Osteoblast (primary cell): ENCODE measurements at places on chromosomes 2 and 18. TPM values are rescaled to one million over a fixed set of nuclear protein-coding genes. Genes with fewer than 3 reads are reported as not detected.

- DNase-seq, result no peak
- H3K4me1 ChIP-seq, result peaks cover 11% of the 10 kb centered on the region
- no peak overlapping the region for H3K27ac ChIP-seq
- no peaks in the 10 kb centered on the region for H3K36me3 ChIP-seq
Measured at GRCh38 chr2:219592736-219593135, 4.9 kb upstream of the STK11IP start.

- H3K27ac ChIP-seq, result no peak overlapping the region
- no peak overlapping the region for H3K4me3 ChIP-seq
- H3K36me3 ChIP-seq, result peaks cover 17% of the 10 kb centered on the region
- peaks cover 6% of the 10 kb centered on the region for H3K4me1 ChIP-seq
Measured at GRCh38 chr18:70322928-70323327, 34.1 kb downstream of the SOCS6 start.

GRCh38 chr2:237570776-237571335, 4.5 kb downstream of the PRLH start:
- no peaks in the 10 kb centered on the region for H3K27me3 ChIP-seq
- H3K4me1 ChIP-seq, result peaks cover 4% of the 10 kb centered on the region
- peak; percentile 62 for DNase-seq
- H3K4me3 ChIP-seq, result no peak overlapping the region
- H3K27ac ChIP-seq, result no peak overlapping the region

GRCh38 chr18:57437402-57437765, 2.2 kb downstream of the ONECUT2 start:
- no peak overlapping the region for H3K4me3 ChIP-seq
- H3K36me3 ChIP-seq, result no peaks in the 10 kb centered on the region
- DNase-seq, result no peak

GRCh38 chr2:128607911-128608506, 289.3 kb upstream of the HS6ST1 start:
- no peak overlapping the region for H3K27ac ChIP-seq
- peak overlapping the region; percentile 56 for H3K4me3 ChIP-seq
- peak; percentile 93 for DNase-seq
- H3K27me3 ChIP-seq, result no peaks in the 10 kb centered on the region
- no peaks in the 10 kb centered on the region for H3K36me3 ChIP-seq

GRCh38 chr2:172991031-172991430, 84.6 kb upstream of the MAP3K20 start:
- H3K4me1 ChIP-seq, result peaks cover 8% of the 10 kb centered on the region
- DNase-seq, result no peak

GRCh38 chr2:145691659-145692058, 1171.7 kb upstream of the ZEB2 start:
- H3K4me1 ChIP-seq, result no peaks in the 10 kb centered on the region
- no peak for DNase-seq
- H3K27ac ChIP-seq, result no peak overlapping the region
- no peak overlapping the region for H3K4me3 ChIP-seq
- no peaks in the 10 kb centered on the region for H3K27me3 ChIP-seq

SERPINB10 gene
- 0.29 TPM in 1 of 2 replicates, not detected in the other for total RNA-seq

IL1F10 gene
- total RNA-seq, result not detected in 2 replicates

ABCG5 gene
- total RNA-seq, result not detected in 2 replicates

GAD1 gene
- 0.36 and 0.59 TPM in 2 replicates for total RNA-seq

KDM3A gene
- total RNA-seq, result 28.9 and 36.9 TPM in 2 replicates

MAL gene
- not detected in 2 replicates for total RNA-seq

SLC40A1 gene
- 10.9 and 13.6 TPM in 2 replicates for total RNA-seq

MPP4 gene
- 1.1 and 2.1 TPM in 2 replicates for total RNA-seq

GLI2 gene
- 3.8 and 10.1 TPM in 2 replicates for total RNA-seq

SLC16A14 gene
- under 0.01 and 0.29 TPM in 2 replicates for total RNA-seq
